Activated T-cell treated with anti-CD3 and anti-CD28 coated beads, Interleukin-2, amount 50 U/mL, for 4 hours (primary cell): ENCODE measurements at places on chromosomes 4 and X. TPM values are rescaled to one million over a fixed set of nuclear protein-coding genes. Genes with fewer than 3 reads are reported as not detected.

DNA sequence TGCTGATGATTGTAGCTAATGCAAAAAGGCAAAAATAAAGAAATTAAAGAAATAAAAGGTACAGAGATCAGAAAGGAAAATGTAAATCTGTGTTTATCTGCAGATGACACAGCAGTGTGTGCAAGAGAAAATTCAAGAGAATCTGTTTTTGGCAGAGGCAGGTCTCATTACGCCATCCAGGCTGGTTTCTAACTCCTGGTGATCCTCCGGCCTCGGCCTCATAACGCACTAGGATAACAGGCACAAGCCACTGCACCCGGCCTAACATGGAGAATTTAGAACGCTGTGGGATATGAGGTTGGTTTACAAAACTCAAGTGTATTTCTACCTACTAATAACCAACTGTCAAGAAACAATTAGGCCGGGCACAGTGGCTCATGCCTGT, 29.4 kb downstream of the CTBP1 start:
- no peak for DNase-seq

GRCh38 chrX:23811108-23811651, 28.2 kb downstream of the SAT1 start:
- no peak for DNase-seq

DNA sequence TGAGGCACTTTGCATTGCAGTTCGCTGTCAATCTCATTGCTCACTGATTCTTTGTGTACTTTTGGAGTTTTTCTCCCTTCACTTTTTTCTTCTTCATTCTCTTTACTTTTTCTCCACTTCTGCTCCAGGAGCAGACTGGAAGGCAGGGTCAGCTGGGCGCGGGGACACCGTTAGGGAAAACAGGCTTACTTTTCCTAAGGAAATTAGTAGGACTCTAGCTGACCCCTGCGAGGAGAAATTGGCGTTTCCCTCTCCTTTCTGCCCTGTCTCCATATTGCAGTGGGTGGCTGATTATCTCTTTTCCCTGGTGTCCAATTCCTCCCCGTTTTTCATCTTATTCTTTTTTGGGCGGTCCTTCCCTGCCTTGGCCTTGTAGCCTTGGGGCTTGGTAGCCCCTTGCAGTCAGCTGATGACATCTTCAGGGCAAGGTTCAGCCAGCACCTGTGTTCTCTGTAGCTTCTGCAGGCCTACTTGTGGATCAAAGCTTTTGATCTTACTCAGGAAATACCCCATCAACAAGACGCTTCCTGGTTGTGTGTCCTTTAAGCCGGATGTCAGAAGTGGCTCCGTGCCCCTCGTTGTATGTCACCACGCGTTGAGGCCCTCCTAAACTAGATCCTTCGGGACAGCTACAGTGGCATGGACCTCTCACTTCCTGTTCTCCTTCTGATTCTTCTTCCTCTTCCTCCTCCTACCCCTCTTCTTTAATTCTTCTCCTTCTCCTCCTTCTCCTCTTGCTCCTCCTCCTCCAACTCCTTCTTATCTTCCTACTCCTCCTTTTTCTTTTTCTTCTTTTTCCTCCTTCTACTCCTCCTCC, 36.1 kb downstream of the NBDY start:
- DNase-seq: no peak

SLC9A7 gene
- 21.0 TPM for total RNA-seq
